ENCODE measurements at places on chromosomes 11 and 22. TPM values are rescaled to one million over a fixed set of nuclear protein-coding genes. Genes with fewer than 3 reads are reported as not detected.

The KLHL35 gene
- 0.63 TPM for total RNA-seq

The OR56A1 gene
- total RNA-seq, result not detected

The FOSL1 gene
- total RNA-seq, result 130 TPM

The THAP7 gene
- 16.3 TPM for total RNA-seq

The ART5 gene
- 0.43 TPM for total RNA-seq

The RFPL1 gene
- not detected for total RNA-seq

The OR9Q2 gene
- not detected for total RNA-seq

The PKNOX2 gene
- not detected for total RNA-seq

The FAT3 gene
- 0.53 TPM for total RNA-seq

The VWCE gene
- total RNA-seq, result 0.56 TPM

The TST gene
- total RNA-seq, result 62.5 TPM

The OR4C15 gene
- total RNA-seq, result not detected

The TMEM184B gene
- total RNA-seq, result 39.0 TPM

The GLYATL1 gene
- total RNA-seq, result not detected

The MMP13 gene
- not detected for total RNA-seq

The SLC16A8 gene
- total RNA-seq, result not detected

Data from A549 treated with Mapracorat at 1 μM for 4 hours (cell line).